ENCODE measurements at places on chromosomes 1 and 21.

GRCh38 chr1:15885701-15886610 is 38.4 kb downstream of the SPEN start:
- DNase-seq = peak; percentile 95

- DNase-seq = no peak
Observed at GRCh38 chr1:26452459-26453183, 19.6 kb upstream of the HMGN2 start.

DNA sequence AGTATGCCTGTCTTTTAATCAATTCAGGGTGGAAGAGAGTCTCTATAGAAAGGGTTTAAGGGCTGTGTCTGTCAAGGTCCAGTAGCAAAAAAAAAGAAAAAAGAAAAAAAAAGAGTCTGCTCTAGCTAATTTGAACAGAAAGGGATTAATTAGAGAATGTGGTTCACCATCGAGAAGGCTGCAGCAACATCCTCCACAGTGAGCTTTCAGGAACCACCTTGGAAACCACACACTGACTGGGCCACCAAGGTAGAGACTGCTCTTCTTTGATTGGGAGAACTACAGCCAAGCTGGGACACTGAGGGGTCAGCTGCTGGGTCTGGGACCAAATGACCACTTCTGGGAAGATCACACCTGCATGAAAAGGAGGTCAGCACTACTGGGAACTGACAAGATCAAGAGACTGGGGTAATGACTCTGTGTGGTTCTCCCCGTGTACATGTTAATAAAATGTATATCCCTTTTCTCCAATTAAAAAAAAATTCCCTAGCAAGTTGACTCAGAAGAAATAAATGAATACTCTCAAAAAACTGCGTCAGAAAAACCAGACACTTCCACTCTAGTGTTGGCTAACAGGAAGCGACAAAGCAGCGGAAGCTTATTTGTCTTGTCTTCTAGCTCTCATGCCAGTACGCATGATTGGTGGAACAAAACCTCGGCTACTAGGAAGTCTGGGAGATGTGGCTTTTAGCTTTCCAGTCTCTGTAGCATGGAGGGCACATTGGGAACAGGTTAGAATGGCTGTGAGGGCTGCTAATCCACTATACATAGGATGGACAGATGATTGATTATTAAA is 60.0 kb upstream of the IVNS1ABP start:
- no peak for DNase-seq

GRCh38 chr1:56002231-56002630 is 577.1 kb downstream of the PLPP3 start:
- no peak for DNase-seq

GRCh38 chr1:32223683-32224082 is 1.5 kb downstream of the EIF3I start:
- DNase-seq = no peak

- DNase-seq = no peak
Observed at GRCh38 chr1:241172486-241172885, 184.5 kb downstream of the RGS7 start.

GRCh38 chr1:160623227-160623633 is 23.6 kb downstream of the SLAMF1 start:
- no peak for DNase-seq

GRCh38 chr1:67535474-67535873 is 105.3 kb upstream of the SERBP1 start:
- DNase-seq = peak; percentile 87

GRCh38 chr21:35198982-35199732 is 150.1 kb upstream of the RUNX1 start:
- DNase-seq = no peak

GRCh38 chr1:244010703-244011123 is 40.4 kb upstream of the ZBTB18 start:
- no peak for DNase-seq

DNA sequence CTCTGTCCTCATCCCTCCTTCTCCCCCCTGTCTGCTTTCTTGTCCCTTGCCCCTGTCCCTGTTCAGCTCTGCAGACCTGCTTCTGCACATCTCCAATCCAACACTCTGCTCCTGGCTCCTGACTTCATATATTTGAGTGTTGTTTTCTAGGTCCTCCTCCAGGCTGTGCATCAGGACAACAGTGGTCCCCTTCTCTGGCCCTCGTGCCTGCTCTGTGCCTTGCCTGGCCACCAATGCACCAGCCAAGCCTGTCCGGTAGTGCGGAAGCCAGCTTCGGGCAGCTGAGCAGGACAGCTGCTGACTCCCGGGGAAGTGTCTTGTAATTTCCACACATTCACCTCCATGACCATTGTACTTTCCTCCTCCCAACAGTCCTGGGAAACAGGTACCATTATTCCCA is 203.4 kb upstream of the RAB4A start:
- DNase-seq = no peak

DNA sequence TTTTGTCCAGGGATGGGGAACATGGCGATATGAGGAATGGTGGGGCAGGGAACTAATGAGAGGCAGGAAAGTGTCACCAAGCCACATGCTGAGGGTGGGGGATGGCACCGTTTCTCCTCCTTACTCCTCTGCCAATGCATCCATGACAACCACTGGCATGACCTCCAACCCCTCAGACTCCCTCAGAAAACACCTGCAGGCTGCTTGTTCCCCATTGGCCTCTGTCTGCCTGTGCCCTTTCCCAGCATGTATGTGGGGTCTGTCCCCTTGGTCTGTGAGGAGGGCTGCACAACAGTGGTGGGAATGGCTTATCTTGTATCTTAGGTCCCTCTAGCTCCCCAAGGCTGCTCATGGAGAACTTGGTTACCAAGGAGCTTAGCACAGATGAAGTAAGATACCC is 137.2 kb upstream of the NGF start:
- DNase-seq = no peak

DNA sequence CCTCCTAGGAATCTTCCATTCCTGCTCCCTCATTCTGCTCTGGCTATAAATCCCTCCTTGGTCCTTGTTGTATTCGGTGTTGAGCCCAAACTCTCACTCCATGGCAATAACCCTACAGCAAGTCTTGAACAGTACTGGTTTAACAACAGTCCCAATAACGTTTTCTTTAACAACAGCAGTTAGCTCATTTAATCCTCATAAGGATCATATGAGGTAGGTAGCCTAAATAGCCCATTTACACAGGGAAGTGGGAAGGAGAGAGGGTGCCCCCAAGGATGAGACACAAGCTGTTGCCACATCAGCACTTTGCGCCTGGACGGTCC is 444 bp upstream of the AGTRAP start:
- no peak for DNase-seq

DNA sequence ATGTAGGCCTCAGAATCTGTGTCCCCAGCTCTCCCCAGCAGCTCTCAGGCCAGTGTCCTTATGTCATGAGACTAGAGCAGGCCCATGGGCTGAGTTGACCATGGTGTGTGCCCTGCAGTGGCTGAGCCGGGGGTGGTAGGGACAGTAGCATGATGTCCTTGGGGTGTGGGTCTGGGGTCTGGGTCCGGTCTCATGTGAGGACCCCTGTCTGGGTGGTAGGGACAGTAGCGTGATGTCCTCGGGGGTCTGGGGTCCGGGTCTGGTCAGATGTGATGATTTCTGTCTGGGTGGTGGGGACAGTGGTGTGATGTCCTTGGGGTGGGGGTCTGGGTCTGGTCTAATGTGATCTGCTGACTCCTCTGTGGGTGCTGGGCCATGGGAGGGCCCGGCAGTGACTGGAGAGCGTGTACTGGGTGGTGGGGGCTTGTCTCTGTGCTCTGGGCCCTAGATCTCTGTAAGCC is 64.5 kb downstream of the OBSCN start:
- no peak for DNase-seq

- DNase-seq = no peak
Observed at GRCh38 chr1:82299656-82300055, 498.9 kb downstream of the ADGRL2 start.

DNA sequence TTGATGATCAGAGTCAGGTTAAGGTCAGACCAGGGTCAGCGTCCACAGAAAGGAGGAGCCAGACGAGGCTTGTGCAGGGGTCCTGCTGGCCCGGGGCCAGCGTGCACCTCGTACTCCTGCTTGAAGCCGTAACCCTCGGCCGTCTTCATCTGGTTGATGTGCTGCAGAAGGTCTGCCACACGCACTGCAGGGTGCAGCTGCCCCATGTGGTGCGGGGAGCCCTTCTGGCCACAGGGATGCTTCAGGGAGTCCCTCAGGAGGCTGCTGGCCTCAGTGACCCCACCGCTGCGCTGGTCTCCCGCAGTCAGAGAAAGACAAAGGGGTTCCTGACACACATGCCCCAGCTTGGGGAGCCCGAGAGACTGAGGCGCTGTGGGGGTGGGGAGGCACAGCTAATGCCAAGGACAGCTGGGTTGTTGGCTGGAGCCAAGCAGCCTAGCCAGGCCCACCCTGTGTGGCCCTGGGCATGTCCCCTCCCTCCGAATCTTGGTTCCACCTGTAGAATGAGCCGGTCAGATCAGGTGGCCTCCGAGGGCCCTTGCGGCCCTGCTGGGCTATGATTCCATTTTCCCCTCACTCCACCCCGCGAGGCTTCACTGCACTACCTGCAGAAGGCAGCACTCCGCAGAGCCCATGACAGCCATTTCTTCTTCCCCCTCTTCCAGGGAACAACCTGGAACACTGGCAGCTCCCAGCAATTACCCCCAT is 251.9 kb downstream of the PTPRU start:
- no peak for DNase-seq

GRCh38 chr1:211783266-211783665 is 47.3 kb downstream of the LPGAT1 start:
- no peak for DNase-seq

DNA sequence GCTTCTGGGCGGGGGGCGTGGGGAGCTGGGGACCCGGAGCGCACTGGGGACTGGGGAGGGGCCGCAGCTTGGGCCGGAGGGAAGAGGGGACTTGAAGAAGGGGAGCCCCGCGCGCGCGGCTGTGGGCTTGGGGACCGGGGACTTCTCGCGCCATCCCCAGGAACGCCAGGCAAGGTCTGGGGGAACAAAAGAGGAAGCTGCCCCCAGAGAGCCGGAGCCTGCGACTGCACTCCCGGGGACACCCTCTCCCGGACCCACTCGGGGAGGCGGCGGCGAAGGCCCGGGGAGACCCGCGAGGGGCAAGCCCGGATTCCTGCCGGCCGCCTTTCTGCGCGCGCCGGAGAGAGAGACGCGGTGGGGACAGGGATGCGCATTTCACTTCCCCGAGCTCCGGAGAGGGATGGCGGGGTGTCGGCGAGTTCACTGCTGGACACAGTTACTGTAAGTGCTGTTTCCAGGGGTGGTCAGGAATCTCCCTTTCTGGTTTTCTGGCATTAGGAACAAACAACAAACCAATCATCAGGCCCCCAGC is 732 bp downstream of the ABCG1 start:
- DNase-seq = no peak

DNA sequence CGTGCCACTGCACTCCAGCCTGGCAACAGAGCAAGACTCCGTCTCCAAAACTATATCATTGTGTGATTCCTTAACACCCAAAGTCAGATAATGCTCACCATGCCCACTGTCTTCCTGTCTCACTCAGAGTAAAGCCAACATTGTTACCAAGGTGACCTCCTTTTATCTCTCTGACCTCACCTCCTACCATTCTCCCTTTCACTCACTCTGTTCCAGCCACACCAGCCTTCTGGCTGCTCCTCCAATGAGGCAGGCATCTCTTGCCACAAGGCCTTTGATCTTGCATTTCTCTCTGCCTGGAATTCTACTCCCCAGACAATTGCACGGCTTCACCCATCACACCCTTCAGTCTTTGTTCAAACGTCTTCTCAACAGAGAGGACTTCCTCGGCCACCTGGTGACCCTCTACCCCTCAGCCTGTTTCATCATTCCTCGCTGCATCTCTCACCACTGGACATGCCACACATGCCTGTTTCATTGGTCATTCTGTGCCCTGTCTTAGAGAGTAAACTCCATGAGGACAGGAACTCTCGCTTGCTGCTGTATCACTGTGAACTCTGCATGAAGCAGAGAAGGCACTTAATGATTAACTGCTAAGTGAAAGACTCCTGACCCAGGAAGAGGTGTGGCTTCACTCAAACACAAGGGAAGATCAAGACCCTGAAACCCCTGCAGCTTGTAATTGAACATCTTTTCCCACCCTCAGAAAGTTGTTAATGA is 67.1 kb upstream of the CAPZB start:
- no peak for DNase-seq

- no peak for DNase-seq
Observed at GRCh38 chr1:97553971-97554370, 366.9 kb downstream of the DPYD start.

GRCh38 chr1:73097917-73098316 is 815.6 kb upstream of the NEGR1 start:
- no peak for DNase-seq

DNA sequence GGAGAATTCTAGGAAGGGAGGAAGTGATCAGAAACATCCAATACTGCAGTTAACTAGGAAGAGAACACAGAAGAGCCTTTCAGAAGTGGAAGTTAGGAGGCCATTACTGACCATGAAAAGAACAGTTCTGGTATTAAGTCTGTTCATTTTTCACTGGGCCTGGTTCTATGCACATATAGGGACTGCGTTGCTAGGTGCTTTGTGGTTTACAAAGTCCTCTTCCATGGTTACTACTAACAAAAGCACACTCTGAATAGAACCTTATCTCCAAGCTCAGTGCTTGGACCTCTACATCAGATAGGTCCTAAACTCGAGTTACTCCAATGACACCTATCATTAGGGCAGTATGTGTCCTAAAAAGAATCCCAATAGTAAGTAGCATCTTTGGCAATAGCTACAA is 75.4 kb downstream of the RPAP2 start:
- DNase-seq = no peak

DNA sequence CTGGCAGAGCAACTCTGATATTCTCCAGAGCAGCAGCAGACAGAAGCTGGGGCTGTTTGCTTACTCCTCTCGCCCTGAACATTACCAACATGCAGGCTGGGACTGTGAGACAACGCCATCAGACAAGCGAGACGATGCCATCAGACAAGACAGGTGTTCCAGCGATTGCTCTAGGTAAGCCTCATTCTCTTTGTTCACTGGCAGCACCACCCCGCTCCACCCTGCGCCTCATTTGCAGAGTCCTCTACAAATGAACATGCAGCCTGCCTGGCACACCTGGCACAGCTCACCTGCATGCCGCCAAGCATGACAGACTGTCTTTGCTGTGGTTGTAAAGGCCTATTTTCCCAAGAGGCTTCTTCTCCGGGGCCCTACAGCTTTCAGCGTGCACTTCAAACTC is 346.2 kb downstream of the SMYD3 start:
- DNase-seq = no peak

GRCh38 chr21:36908260-36908908 is 58.1 kb downstream of the HLCS start:
- DNase-seq = peak; percentile 73

DNA sequence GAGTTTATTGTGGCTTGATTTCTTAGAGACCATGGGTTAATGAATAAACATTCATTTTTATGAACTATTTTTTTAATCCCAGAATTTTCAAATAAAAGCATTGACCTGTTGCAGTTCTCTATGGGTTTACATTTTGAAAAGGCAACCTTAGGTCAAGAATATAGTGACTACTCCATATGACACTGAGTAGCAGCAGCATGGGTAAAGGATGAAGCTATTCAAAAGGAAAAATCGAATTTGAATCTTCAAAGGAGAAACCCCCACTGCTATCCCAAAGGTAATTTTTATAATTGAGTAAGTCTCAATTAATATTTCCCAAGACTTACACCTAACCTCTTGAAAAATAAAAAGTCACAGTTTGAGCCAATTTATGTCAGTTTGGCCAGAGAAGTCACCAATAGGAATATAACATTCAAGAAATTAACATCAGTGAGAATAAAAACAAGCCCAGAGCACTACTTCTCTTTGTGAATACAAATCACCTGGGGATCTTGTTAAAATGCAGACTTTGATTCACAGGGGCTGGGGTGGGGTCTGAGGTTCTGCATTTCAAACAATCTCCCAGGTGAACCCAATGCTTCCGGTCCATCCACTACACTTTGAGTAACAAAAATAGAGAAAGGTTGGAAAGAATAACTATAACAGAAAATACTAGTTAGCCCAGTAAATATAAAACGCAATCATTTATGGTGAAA is 39.8 kb downstream of the USP1 start:
- DNase-seq = no peak
